ENCODE measurements at places on chromosomes 3 and 15. TPM values are rescaled to one million over a fixed set of nuclear protein-coding genes. Genes with fewer than 3 reads are reported as not detected.
A peak's percentile ranks its signal among the peaks of the same experiment; 100 is the strongest.

Gene THAP10
- not detected for polyA plus RNA-seq

- DNase-seq: no peak
- H3K27ac ChIP-seq: no peak overlapping the region
- H3K4me3 ChIP-seq: no peak overlapping the region
- H3K36me3 ChIP-seq: no peaks in the 10 kb centered on the region
- H3K27me3 ChIP-seq: no peaks in the 10 kb centered on the region
- no peaks in the 10 kb centered on the region for H3K4me1 ChIP-seq
Measured at GRCh38 chr3:21073561-21073960, 677.4 kb downstream of the ZNF385D start.

DNA sequence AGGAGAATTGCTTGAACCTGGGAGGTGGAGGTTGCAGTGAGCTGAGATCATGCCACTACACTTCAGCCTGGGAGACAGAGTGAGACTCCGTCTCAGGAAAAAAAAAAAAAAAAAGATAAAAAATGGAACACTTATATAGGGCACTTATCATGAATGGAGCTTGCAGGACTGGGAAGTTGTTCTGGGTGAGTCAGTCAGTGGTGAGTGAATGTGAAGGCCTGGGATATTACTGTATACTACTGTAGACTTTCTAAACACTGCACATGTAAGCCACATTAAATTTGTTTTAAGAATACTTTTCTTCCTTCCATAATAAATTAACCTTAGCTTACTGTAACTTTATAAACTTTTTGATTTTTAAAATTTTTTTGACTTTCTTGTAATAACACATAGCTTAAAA is 59.8 kb downstream of the SFMBT1 start:
- H3K36me3 ChIP-seq: no peaks in the 10 kb centered on the region
- peaks cover 16% of the 10 kb centered on the region for H3K4me1 ChIP-seq
- no peak overlapping the region for H3K4me3 ChIP-seq
- no peaks in the 10 kb centered on the region for H3K27me3 ChIP-seq
- no peak for DNase-seq

GRCh38 chr3:156605686-156606605 is 51.0 kb upstream of the SSR3 start:
- H3K36me3 ChIP-seq: no peaks in the 10 kb centered on the region
- H3K27ac ChIP-seq: no peak overlapping the region
- peak overlapping the region; percentile 17 for H3K4me3 ChIP-seq
- H3K27me3 ChIP-seq: no peaks in the 10 kb centered on the region

DNA sequence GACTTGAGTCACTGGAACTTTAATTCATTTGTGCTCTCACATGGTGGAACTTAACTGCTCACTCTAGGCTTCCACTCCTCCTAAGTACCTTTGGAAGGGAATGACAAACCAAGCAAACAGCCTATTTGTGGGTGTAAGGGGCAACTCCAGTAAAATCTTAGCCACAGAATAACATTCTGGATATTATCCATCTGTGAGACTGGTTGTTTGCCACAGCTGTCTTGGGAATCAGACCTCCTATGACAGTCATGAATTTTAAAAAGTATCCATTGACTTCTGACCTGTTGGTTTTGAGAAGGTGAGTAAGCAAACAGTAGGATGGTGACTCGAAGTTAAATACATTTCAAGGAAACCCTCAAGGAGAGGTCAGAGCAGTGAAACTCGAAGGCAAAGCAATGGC is 147.3 kb upstream of the CDIN1 start:
- H3K4me3 ChIP-seq: no peak overlapping the region
- H3K27me3 ChIP-seq: no peaks in the 10 kb centered on the region
- H3K27ac ChIP-seq: no peak overlapping the region
- H3K36me3 ChIP-seq: no peaks in the 10 kb centered on the region
- DNase-seq: no peak
